Activated T-cell treated with anti-CD3 and anti-CD28 coated beads for 1 hour (primary cell): ENCODE measurements at places on chromosomes 4 and X.
A peak's percentile ranks its signal among the peaks of the same experiment; 100 is the strongest.

- no peak for DNase-seq
Observed at GRCh38 chr4:32470087-32470585, 1750.0 kb downstream of the PCDH7 start.

DNA sequence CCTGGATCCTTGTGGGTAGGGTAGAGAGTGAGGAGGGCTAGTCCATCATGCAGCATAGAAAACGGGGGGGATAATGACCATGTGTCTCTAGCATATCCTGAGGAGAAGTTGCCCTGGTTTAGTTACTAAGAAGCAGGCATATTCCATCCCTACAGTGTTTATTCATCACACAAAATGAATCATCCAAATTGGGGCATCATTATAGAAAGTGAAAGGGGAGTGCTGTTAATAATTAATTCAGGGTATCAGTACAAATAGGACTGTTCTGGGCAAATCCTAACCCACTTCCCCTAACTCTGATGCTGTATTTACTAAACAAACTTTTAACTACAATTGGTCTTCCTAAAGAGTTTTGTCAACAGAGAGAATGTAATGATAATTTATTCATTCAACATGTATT, 281.1 kb upstream of the ARX start:
- no peak for DNase-seq

DNA sequence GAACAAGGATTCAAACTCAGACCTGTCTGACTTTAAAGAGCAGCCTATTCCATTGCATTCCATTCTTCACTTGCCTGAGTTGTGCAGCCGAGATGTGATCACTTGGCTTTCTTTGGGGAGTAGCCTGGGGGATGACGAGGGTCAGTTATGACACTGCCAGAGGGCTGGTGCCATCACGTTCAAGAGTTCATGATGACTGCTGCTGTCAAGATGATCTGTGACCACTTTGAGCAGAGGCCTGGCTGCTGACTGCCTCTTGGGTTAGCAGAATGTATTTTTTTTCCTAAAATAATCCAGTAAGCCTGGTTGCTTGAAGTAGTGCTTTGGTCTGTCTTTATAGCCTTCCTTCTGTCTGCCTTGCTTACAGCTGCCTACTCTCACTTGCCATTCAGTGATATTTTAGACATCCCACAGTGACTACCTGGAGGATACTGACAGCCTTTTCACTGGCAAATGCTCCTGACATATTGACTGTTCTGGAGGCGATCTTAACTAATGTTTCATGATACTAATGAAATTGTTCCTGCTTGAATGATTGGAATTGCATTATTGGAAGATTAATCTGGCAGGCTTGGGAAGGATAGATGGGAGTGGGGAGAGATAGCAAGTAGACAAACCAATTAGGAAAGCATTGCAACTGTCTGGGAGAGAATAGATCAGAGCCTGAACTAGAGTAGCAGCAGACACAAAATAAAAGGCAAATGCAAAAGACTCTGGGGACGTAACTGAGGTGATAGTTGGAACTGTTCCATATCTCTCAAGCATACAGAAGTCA, 221.6 kb upstream of the LCORL start:
- no peak for DNase-seq

- DNase-seq, result no peak
Observed at GRCh38 chr4:125184116-125184515, 130.6 kb upstream of the FAT4 start.

DNA sequence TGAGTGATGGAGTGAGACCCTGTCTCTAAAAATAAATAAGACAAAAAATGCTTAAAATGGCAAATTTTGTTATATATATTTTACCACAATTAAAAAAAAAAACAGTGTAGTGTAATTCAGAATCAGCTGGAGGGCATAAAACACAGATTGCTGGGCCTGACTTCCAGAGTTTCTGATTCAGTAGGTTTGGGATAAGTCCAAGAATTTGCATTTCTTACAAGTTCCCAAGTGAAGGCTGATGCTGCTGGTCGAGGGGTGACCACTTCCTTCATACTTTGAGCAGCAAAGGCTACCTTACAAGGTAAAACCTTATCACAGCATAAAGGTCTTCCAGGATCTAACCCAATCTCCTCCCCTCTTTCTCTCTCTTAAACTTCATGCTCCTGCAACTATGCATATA, 40.7 kb downstream of the KLHL8 start:
- DNase-seq, result no peak

GRCh38 chr4:7191546-7192251, 639 bp upstream of the SORCS2 start:
- no peak for DNase-seq

DNA sequence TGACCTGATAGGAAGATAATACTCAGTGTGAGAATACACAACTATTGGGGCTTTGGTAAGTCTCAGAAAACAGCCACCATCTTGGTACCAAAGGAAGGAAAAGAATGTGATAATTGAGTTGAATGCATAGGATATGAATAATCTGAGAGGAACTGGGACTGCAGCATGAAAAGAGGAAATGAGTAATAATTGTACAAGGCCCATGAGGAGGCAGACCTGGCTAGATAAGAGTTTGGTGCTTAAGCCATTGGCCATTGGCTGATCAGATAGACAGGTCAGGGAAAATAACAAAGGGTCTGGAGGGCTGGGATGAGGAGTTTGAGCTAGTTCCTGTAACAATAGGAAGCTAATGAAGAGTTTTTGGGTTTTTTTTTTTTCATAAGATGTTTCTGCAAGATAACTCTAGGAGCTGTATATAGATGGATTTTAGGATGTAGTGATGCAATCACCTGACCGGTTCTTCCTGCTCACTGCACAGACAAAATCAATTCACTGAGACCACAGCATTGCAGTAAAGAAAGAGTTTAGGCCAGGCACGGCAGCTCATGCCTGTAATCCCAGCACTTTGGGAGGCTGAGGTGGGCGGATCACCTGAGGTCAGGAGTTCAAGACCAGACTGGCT, 5.3 kb upstream of the TRMT2B start:
- DNase-seq, result no peak

- DNase-seq, result no peak
Observed at GRCh38 chrX:139204571-139204897, 326.0 kb upstream of the F9 start.

DNA sequence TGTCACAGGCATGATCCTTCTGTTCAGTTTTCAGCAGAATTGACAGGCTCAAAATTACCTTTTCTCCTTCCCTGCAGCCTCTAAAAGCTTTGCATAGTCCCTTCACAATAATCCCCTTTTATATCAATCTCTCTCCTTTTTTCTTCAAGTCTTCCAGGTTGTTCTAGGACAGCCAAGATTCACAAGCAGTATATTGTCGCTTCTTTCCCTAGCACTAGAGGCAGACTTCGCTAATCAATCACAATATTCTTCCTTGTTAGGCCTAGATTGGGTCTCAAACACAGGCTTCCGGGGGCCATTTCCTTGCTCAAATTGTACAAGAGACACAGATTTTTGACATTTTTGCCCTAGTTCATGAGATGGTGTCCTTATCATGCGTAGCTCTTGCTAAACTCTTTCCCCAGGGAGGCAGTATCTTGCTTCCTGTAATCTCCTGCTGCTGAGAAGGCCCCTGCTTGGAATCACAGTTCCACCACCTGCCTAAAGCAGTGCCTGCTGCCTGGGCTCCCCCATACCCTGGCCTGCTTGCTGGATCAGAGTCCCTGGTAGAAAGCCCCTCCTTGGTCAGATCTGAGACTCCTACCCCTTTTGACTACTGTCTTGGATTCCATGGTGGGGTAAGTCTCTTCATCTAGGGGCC, 57.3 kb downstream of the DMP1 start:
- no peak for DNase-seq

- no peak for DNase-seq
Observed at GRCh38 chr4:87356832-87357526, 34.0 kb downstream of the HSD17B11 start.

DNA sequence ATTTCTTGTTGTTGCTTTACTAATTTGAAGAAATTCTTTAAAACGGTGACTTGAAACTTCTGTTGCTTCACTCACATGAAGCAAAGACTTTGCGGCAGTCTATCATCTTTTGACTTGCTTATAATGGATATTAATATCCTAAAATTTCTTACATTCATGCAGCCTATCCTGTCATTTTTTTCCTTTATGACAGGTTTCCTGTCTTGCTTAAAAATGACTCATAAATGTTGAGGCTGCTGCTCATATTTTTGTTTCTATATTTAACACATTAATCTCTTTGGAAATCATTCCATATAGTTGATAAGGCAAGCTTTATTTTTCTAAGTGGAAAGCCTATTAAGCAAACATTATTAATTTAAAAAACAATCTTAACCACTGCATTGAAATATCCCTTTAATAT, 176.6 kb upstream of the GALNTL6 start:
- no peak for DNase-seq

GRCh38 chr4:113645771-113646441, 115.6 kb downstream of the CAMK2D start:
- no peak for DNase-seq

DNA sequence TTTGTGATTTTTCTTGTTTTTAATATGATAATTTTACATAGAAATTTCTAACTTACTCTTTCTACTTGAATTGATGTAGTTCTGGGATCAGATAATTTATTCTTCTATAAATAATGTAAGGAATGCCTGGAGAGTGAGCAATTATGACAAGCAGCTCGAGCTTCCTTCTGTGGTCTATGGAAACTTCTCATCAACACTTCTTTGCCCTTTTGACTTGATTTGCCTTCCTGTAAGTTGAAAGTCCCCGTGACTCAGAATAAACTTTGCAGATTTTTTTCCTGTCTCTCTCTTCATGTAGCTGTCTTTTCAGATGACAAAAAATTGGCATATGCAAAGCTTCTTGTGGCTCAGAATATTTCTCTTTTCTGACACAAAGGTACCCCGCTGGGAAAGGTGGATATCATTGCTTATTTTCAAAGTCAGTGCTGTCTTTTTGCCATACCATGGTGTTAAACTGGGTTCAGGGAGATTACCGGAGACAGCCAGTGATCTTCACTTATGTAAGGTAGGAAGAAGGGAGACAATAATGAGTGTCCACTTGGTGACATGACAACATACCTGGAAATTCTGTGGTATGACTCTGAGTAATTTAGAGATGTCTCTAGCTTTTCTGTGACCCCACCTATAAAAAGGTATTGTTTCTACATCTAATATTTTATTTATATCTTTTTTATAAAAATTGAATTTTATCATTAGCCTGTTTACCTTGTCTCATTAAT, 278.6 kb upstream of the GNPDA2 start:
- DNase-seq, result no peak

- DNase-seq, result no peak
Observed at GRCh38 chrX:24153178-24153795, 3.8 kb downstream of the ZFX start.

DNA sequence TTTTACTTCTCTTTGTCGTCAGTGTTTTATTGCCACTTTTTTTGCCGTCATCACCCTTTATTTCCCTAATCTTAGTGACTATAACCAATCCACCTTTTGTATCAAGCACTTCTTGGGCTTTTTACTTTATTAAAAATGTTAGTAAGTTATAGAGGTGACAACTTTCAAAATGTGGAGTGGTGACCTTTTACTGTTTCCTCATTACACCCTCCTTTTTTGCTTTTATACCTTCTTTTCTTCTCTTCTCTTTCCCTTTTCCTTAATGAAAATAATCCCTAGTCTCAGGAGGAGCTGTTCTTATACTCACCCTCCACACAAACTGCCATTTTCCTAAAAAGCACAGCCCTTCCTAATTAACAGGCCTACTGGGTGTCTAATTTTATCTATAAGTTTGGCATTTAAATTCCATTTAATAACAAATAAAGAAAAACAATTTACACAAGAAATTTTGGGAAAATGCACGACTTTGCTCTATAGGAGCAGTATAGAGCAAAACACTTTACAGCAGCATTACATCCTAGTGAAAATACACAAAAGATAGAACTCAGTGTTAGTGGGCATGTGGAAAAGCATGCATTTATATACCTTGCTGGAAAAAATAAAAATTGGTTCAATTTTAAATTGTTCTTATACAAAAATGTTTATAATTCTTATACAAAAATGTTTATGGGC, 27.3 kb downstream of the BBS12 start:
- no peak for DNase-seq

DNA sequence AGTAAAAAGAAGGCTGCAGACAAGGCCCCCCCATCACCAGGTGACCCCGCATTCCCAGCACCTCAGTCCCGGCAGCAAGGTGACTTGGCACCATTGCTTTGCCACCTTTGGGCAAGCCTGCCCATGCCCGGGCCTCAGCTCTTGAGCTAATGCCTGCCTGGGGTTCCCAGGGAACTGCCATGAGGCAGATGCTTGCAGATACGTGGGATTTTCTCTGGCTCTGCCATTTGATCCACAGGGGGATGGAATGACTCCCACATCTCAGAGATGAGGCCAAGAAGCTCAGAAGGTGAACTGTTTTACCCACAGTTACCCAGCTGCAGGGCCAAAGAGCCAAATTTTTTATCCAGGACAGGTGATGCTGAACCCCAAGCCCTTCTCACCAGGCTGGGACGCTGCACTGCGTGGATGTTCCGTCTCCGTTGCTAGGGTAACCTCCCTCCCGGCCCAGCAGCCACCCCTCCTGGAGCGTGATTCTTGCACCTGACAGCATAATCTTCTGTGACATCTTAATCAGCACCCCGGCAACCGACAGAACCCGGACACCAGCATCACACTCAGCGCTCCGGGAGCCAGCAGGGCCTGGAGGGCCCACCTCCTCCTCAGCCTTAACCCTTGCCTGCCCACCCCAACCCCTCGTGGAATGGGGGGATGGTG, 15.7 kb upstream of the MSX1 start:
- no peak for DNase-seq

- DNase-seq, result no peak
Observed at GRCh38 chr4:5921101-5921980, 28.5 kb upstream of the CRMP1 start.

DNA sequence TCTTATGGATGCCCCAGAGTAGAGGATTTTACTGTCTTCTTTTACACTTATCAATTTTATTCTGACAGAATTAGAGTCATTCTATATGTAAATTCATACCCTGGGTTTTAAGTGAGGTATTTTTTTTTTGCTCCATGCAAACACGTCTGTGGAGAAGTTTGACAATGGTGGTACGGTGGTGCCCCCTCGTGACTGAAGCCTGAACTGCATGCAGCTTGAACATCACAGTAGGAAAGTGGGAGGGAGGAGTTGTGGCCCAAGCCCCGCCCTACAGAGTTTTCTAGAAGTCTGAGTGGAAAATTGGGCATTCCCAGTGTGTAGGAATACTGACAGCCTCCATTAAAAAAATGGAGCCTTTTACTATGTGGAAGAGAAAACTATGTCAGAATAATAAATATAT, 73.3 kb upstream of the RAB40AL start:
- peak; percentile 77 for DNase-seq

DNA sequence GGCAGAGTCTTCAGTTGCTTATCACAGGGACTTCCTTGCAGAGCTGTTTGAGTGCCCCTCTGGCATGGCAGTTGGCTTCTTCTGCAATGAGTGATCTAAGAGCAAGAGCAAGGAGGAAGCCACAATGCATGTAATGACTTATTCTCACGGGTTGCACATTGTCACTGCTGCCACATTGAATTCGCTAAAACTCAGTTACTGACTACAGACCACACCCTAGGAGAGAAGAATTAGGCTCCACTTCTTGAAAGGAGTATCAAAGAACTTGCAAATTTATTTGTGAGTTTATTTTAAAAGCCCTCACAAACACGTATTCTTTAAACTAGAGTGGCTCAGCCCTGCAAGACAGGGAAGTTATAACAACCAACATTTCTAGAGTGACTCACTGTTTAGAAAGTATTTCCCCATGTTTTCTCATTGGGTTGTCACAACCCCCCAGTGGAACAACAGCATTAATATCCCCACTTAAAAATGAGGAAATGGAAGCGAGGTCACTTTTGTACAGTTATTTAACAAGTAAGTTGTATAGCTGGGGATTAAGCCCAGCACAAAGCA, 32.4 kb upstream of the RBPJ start:
- no peak for DNase-seq

- DNase-seq, result no peak
Observed at GRCh38 chr4:8681391-8681790, 88.8 kb downstream of the CPZ start.
